IPS DF 19.7 (cell line): ENCODE measurements at places on chromosomes 2 and 18.

- DNase-seq = no peak
Measured at GRCh38 chr2:1282552-1282951, 130.7 kb upstream of the TPO start.

DNA sequence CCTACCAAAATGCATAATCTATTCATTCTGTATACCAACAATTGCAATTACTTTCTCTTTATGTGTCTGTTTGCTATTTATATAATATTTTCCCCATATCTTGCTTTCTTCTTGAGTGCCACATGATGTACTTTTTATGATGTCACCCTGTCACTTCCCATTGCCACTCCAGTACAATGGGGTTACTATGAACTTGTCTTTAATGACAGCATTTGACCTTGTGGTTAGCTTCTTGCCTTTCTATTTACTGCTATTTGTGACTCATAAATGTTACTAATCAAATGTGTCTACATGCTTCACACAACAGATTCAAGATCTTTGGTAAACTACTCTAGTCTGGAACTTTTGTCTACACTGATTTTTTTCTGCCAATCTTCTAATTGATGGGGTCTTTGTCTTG, 486.3 kb downstream of the NR4A2 start:
- DNase-seq = no peak

DNA sequence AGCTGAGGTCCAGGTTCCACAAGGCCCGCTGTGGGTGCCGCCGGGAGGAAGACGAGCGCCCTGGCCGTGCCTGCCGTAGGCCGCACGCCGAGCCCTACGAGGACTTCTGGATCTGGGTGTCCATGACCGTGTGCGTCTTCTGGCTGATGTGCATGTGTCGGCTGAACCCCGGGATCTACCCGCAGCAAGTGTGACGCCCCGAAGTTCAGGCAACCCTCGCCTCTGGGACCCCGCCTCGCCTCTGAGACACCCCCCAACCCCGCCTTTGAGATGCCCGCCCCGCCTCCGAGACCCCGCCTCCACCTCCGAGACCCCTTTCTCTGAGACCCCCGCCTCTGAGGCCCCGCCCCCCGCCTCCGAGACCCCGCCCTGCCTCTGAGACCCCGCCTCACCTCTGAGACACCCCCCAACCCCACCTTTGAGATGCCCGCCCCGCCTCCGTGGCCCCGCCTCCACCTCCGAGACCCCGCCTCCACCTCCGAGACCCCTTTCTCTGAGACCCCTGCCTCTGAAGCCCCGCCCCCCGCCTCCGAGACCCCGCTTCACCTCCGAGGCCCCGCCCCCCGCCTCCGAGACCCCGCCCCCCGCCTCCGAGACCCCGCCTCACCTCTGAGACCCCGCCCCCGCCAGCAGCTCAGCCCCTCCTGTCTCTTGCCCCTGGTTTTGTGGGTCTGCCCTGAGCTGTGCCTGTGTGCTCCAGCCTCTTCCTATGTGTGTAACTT, 3.7 kb downstream of the RTP5 start:
- DNase-seq = no peak

- DNase-seq = no peak
Measured at GRCh38 chr2:231710799-231711676, 2.7 kb downstream of the PTMA start.

GRCh38 chr2:134148843-134149472, 104.9 kb upstream of the MGAT5 start:
- DNase-seq = no peak
